ENCODE measurements at places on chromosomes 2 and 18.

GRCh38 chr2:219726916-219727315 is 99.5 kb downstream of the SLC4A3 start:
- no peak for DNase-seq

GRCh38 chr18:51582551-51582950 is 385.1 kb upstream of the MEX3C start:
- no peak for DNase-seq

- DNase-seq: no peak
These were observed 46.9 kb upstream of the CYP20A1 start for GRCh38 chr2:203191961-203192360.

GRCh38 chr2:53422979-53423378 is 344.6 kb upstream of the CHAC2 start:
- DNase-seq: no peak

DNA sequence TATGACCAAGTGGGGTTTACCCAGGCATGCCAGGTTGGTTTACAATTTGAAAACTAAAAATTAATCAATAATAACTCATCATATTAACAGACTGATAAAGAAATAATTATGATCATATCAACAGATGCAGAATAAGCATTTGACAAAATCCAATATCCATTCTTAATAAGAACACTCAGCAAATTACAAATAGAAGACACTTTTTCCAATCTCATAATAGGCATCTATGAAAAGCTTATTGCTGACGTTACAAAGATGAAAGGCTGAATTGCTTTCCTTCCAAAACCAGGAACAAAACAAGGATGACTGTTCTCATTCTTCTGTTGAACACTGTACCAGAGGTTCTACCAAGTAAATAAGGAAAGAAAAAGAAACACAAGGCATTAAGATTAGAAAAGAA is 55.1 kb upstream of the C2orf15 start:
- no peak for DNase-seq

DNA sequence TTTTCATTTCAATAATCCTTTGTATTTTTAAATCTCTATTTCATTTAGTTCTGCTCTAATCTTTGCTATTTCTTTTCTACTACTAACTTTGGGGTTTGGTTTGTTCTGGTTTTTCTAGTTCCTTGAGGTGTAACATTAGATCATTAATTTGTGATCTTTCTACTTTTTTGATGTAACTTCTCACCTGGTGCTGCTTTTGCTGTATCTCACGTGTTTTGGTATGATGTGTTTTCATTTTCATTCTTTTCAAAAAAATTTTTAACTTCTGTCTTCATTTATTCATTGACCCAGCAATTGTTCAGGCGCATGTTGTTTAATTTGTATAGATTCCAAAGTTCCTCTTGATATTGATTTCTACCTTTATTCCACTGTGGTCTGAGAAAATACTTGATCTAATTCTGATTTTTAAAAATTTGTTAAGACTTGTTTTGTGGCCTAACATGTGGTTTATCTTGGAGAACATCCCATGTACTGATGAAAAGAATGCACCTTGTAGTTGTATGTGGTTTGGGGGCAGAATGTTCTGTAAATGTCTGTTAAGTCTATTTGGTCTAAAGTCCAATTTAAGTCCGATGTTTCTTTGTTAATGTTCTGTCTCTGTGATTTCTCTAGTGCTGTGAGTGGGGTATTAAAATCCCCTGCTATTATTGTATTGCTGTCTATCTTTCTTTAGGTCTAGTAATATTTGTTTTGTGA is 17.3 kb upstream of the MALT1 start:
- no peak for DNase-seq

All from large intestine (tissue), 12 donors.